ENCODE measurements at places on chromosomes 2 and 18.
A peak's percentile ranks its signal among the peaks of the same experiment; 100 is the strongest.

GRCh38 chr2:163878718-163879117, 142.9 kb upstream of the FIGN start:
- peak; percentile 8 for DNase-seq

GRCh38 chr2:36351736-36352349, 3.7 kb upstream of the CRIM1 start:
- peak; percentile 63 for DNase-seq

DNA sequence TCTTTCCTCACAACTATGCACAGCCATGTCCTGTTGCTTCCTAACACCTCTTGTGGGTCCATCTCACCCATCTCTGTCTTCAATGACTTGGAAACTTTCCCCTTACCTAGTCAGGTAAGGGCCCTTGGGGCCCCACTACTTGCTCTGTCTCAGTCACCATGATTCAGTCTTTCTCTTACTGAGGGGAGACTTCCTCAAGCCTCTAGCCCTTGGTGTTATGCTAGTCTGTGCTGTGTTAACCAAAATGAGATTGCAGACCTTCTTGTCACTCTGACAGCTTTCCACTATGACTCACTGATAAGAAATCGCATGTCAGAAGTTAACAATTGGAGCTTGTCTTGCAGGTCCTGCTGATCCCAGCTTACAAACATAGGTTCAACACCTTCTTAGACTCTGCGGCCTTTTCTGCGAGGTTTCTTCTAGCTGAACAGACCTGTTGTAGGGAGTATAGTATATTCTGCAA, 65.3 kb downstream of the WDR75 start:
- peak; percentile 6 for DNase-seq

- no peak for DNase-seq
Measured at GRCh38 chr2:26281226-26281625, 36.5 kb downstream of the HADHB start.

DNA sequence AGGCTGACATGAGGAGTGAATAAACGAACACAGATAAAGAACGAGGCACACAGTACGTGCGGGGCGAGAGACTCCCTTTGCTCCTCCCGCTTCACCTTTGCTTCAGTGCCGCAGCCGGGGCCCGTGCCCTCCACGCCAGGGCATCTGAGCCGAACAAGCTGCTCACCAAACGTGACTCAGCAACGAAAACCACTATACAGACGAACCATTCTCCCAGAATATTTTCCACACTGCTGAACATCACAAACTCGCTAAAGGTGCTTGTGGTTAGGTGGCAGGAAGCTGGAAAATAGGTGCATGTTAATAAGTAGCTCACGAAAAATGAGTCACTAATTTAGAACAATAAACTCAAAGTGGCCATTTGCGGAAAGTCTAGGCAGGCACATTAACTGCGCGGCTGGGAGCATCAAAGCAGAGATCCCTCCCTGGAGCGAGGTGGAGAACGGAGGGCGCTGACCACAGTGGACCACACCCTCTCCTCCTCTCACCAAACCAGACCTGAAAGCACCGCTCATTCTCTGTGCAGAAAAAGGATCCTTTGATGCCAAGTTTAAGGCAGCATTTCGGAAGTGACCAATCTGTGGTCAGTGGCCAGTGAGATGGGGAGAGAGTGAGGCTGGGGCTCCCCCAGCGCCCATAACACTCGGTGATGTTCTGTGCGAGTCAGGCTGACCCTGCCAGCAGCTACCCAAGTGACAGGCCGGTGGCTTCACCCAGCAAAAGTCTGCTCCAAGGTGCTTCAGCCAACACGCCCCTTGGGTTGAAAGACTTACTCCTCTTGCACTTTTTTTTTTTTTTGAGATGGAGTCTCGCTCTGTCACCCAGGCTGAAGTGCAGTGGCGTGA, 153.2 kb downstream of the HDAC4 start:
- DNase-seq = no peak

GRCh38 chr2:64626963-64627760, 26.6 kb downstream of the SERTAD2 start:
- DNase-seq = peak; percentile 17

DNA sequence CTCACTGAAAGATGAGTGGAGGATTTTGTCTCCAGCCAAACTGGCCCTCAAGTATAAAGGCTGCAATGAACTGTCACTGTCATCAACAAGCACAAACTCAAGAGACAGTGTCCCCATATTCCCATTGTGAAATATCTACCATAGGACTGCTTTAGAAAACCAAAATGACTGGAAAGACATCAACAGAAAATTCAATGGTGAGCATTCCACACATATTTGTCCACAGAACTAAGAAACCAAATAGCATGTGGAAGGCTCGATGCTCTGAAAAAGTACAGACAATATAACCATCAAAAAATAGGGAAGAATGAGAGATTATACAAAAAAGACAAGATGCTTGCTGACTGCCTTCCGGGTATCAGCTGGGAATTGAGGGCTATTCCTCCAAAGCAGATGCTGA, 37.6 kb downstream of the TGFBRAP1 start:
- peak; percentile 45 for DNase-seq

GRCh38 chr2:83224591-83225200, 1234.4 kb downstream of the SUCLG1 start:
- DNase-seq = no peak

DNA sequence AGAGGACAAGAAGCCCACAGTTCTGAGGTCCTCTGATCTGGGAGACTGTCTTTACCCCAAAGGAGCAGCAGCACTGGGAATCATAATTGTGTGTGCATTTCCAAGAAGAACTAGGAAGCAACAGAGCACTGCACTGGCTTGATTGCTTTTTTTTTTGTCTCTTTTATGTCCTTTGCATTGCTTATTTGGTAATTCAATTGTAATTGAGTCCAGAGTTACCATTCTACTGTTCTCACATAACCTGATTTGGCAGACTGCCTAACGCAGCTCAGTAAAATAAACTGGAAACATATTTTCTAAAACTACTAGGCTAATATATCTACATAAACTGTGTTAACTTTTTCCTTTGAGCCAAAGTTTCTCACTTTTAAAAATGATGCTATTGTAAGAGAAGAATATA, 190.3 kb upstream of the SLC8A1 start:
- peak; percentile 26 for DNase-seq

- DNase-seq = peak; percentile 79
Measured at GRCh38 chr18:45839414-45840395, 14.2 kb downstream of the SIGLEC15 start.

- DNase-seq = no peak
Measured at GRCh38 chr18:25825056-25825455, 265.4 kb downstream of the SS18 start.

- DNase-seq = no peak
Measured at GRCh38 chr2:226180281-226180884, 619.2 kb downstream of the IRS1 start.

DNA sequence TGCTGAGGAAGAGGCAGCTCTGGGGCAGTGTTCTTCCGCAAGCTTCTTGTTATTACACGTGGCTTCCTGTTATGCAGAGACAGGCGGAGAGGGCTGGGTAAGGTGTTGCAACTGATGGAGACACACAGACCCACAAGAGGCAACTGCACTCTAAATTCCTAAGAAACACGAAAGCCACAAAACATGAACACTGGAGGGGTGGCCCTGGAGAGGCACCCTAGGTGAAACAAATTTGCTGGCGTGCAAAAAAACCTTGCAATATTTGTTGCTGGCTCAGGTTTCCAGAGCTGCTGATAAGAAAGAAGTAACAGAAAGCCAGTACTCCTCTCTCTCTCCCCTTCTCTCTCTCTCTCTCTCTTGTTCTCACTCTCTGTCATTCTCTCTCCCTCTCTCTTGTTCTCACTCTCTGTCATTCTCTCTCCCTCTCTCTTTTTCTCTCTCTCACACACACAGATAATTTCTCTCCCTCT, 31.8 kb downstream of the ARHGAP25 start:
- no peak for DNase-seq
